ENCODE measurements at places on chromosomes 5 and 9.

GRCh38 chr9:96423322-96423984 lies 5.3 kb upstream of the ZNF367 start:
- H3K36me3 ChIP-seq = no peaks in the 10 kb centered on the region
- H3K27me3 ChIP-seq = no peaks in the 10 kb centered on the region
- no peak for DNase-seq

DNA sequence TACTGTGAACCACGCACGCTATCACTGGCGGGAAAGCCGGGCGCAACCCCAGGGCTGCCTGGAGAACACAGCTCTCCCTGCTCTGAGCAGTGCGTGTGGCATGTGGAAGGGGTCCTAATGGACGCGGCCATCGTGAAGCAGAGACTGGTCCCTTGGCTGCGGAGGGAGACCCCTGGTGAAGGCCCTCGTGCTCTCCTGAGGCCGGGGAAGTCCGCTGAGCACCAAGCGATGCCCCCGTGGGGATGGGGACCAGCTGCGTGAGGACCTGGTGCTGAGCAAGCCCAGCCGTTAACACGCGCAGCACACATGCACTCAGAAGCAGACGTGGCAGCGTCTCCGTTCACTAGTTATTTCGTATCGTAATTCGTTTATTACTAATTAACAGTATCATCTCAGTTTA lies 24.4 kb downstream of the SLC12A7 start:
- no peak overlapping the region for H3K4me3 ChIP-seq
- no peak overlapping the region for H3K27ac ChIP-seq
- H3K27me3 ChIP-seq = no peaks in the 10 kb centered on the region

GRCh38 chr5:180976518-180976917 lies 12.1 kb upstream of the BTNL3 start:
- no peaks in the 10 kb centered on the region for H3K4me1 ChIP-seq
- H3K27me3 ChIP-seq = no peaks in the 10 kb centered on the region
- H3K36me3 ChIP-seq = no peaks in the 10 kb centered on the region
- H3K4me3 ChIP-seq = no peak overlapping the region
- no peak for DNase-seq
- no peak overlapping the region for H3K27ac ChIP-seq

GRCh38 chr9:131085370-131086122 lies 10.8 kb upstream of the AIF1L start:
- H3K4me1 ChIP-seq = no peaks in the 10 kb centered on the region
- DNase-seq = no peak
- H3K27me3 ChIP-seq = no peaks in the 10 kb centered on the region
- H3K27ac ChIP-seq = no peak overlapping the region
- H3K4me3 ChIP-seq = no peak overlapping the region
- no peaks in the 10 kb centered on the region for H3K36me3 ChIP-seq

GRCh38 chr9:87810679-87811178 lies 71.9 kb upstream of the SPATA31E1 start:
- no peak for DNase-seq
- H3K4me1 ChIP-seq = no peaks in the 10 kb centered on the region
- no peaks in the 10 kb centered on the region for H3K36me3 ChIP-seq
- no peaks in the 10 kb centered on the region for H3K27me3 ChIP-seq

GRCh38 chr5:675871-676698 lies 17.1 kb downstream of the TPPP start:
- H3K36me3 ChIP-seq = no peaks in the 10 kb centered on the region
- no peak for DNase-seq
- peaks cover 16% of the 10 kb centered on the region for H3K4me1 ChIP-seq
- peaks cover 7% of the 10 kb centered on the region for H3K27me3 ChIP-seq
- H3K4me3 ChIP-seq = no peak overlapping the region

- H3K36me3 ChIP-seq = no peaks in the 10 kb centered on the region
- no peaks in the 10 kb centered on the region for H3K27me3 ChIP-seq
- no peaks in the 10 kb centered on the region for H3K4me1 ChIP-seq
- no peak overlapping the region for H3K4me3 ChIP-seq
These were observed 10.2 kb upstream of the SLC1A3 start for GRCh38 chr5:36596247-36596646.

DNA sequence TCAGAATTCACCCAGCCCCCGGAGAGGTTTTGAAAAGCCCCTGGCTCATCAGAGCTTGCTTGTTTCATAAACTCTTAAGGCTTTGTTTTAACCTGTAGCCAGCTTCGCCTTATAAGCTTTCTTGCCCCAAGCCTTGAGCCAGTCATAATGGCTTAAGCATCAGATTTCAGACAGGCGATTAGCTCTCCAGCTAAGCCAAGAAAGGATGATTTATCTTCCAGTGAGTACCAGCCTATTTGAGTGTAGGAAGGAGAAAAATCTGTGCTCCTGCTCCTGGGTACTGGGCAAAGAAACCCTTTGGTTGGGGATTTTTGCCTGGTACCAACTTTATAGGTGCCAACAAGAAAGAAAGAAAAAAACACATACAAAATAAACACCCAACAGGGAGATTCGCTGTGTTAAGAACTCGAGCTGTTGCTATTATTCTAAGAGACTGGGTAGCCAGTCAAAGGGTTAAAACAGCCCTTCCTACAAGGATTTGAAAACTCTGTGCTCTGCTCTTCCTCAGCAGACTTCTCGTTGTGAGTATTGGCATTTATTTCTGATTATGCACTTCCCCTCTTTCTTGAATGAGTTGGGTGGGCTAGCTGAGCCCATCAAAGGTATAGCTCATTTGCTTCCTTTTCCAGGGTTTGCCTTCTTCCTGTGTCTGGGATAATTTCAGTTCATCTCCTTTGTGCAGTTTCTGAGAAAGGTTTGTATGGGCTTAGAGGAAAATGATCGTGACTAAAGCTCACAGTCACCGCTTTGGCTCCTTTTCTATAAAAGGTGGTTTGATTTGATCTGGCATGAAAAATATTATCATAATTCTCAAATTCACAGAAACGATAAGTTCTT lies 157.2 kb upstream of the DMRT1 start:
- H3K36me3 ChIP-seq = no peaks in the 10 kb centered on the region
- H3K4me3 ChIP-seq = peak overlapping the region; percentile 14
- no peaks in the 10 kb centered on the region for H3K27me3 ChIP-seq
- H3K27ac ChIP-seq = peak overlapping the region; percentile 65

DNA sequence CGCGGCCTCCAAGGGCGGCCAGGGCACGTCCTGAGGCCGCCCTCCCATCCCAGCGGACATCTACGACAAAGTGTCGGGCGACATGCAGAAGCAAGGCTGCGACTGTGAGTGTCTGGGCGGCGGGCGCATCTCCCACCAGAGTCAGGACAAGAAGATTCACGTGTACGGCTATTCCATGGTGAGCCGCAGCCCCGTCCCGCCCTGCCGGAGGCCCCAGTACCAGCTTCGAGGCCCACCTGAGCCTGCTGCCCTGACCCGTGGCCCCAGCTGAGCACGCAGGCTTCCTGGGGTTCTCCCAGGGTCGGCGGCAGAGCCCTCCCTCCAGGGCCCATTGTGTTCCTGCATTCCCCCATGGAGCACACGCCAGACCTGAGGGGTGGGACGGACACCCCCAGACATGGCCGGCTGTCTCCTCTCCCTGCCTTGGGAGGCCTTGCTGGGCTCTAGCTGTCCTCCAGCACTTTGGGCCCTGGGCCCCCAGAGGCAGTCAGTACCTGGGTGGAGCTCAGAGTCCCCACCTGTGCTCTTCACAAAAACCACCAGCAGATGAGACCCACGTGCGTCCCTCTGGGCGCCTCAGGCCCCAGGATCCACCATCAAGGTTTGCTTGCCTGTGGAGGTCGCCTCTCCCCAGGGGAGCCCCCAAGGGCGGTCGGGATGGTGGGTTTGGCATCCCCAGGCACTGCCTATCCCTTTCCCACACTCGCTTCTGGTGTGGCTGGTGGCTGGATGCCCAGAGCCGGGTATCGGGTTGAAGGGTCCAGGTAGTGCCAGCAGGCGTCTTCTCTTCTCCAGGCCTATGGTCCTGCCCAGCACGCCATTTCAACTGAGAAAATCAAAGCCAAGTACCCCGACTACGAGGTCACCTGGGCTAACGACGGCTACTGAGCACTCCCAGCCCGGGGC lies 1.0 kb downstream of the PHPT1 start:
- H3K4me3 ChIP-seq = peak overlapping the region; percentile 50
- DNase-seq = no peak
- peak overlapping the region; percentile 91 for H3K27ac ChIP-seq
- H3K27me3 ChIP-seq = no peaks in the 10 kb centered on the region
- no peaks in the 10 kb centered on the region for H3K4me1 ChIP-seq

- no peak overlapping the region for H3K27ac ChIP-seq
- no peak overlapping the region for H3K4me3 ChIP-seq
- no peaks in the 10 kb centered on the region for H3K4me1 ChIP-seq
These were observed 624.2 kb downstream of the PRR16 start for GRCh38 chr5:121088341-121088740.

DNA sequence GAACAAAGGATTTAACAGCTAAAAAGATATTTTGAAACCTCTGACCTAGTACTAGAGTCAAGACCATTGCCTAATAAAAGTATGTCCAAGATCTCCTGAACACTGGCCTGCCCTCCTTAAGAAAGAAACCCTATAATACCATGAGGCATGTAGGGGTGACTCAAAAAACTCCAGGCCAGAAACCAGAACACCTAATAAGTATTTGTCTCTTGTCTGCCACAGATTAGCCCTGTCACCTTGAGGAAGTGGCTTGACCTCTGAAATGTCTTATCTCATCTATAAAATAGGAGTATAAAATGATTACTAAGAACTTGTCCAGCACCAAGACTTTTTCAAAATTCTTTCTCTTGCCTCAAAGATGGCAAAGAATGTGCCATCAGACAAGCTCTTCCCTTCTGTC lies 125.5 kb upstream of the RASGRF2 start:
- H3K27me3 ChIP-seq = no peaks in the 10 kb centered on the region
- no peaks in the 10 kb centered on the region for H3K36me3 ChIP-seq
- no peaks in the 10 kb centered on the region for H3K4me1 ChIP-seq
- DNase-seq = no peak
- H3K27ac ChIP-seq = no peak overlapping the region
- H3K4me3 ChIP-seq = no peak overlapping the region

- no peak overlapping the region for H3K4me3 ChIP-seq
- no peaks in the 10 kb centered on the region for H3K4me1 ChIP-seq
- no peak for DNase-seq
- no peaks in the 10 kb centered on the region for H3K36me3 ChIP-seq
- H3K27me3 ChIP-seq = no peaks in the 10 kb centered on the region
These were observed 15.6 kb downstream of the ANKHD1 start for GRCh38 chr5:140417235-140417634.

- no peaks in the 10 kb centered on the region for H3K27me3 ChIP-seq
- DNase-seq = no peak
- no peak overlapping the region for H3K27ac ChIP-seq
- H3K4me1 ChIP-seq = no peaks in the 10 kb centered on the region
These were observed 37.8 kb downstream of the RALGPS1 start for GRCh38 chr9:126952205-126952977.

GRCh38 chr9:87158765-87159164 lies 211.5 kb upstream of the GAS1 start:
- H3K4me1 ChIP-seq = no peaks in the 10 kb centered on the region
- DNase-seq = no peak

DNA sequence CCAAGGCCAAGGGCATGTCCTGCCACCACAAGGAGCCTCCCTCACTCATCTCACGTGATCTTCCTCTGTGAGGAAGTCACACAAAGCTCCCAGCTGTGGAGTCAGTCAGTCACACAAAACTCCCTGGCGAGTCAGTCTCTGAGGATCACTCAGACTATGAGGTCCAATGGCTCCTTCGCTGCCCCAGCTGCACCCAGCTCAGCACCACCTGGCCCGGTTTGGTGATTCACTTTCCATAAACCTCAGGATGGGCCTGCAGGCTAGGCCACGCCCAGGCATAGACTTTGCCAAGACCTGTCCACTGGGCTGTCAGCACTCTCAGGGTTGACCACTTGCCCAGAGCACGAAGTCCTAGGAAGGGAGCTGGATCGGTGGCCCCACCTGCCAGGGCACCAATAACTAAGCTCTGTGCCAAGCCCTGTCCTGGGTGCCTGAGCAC lies 233.8 kb downstream of the HSPA4 start:
- no peak for DNase-seq
- H3K4me3 ChIP-seq = no peak overlapping the region
- H3K27me3 ChIP-seq = no peaks in the 10 kb centered on the region
- no peaks in the 10 kb centered on the region for H3K36me3 ChIP-seq
- H3K4me1 ChIP-seq = no peaks in the 10 kb centered on the region
